ENCODE measurements at places on chromosomes 12 and 14.
A peak's percentile ranks its signal among the peaks of the same experiment; 100 is the strongest.

- DNase-seq, result peak; percentile 84
Measured at GRCh38 chr12:49060237-49061156, at the start of gene KMT2D. TSS of gene KMT2D (minus strand) at chr12:49060794. CDS start at chr12:49055324, 5,470 bp downstream.

DNA sequence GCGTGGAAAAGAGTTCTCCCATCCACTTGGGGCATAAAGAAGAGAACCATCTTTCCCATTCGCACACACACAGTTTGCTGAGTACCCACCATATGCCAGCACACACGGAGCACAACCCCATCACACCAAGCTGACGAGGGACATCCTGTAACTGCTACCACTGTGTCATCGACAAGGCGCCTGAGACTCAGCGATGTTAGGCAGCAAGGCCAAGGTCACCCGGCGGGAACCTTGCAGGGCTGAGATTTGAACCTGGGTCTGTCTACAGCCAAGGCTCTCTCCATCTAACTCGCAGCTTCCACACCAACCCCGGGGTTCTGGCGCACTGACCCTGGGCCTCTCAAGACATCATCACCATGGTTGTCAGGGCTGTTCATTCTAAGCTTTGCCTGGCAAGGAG, 60.0 kb downstream of the CCDC85C start:
- no peak for DNase-seq

DNA sequence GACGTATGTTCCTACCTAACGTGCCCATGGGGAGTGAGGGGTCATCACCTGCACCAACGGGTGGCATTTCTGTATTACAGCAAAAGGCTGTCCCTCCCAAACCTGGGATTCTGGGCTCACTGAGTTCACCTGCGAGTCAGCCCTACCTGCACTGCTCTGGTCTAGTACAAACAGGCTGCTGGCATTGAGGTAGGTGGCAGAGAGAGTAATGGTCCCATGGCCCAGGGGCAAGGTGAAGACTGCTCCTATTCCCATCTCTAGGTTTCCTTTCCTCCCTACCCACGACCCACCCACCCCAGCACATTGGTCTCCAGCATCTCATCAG, 421 bp downstream of the SUOX start:
- DNase-seq, result no peak

GRCh38 chr12:48779869-48780268, 9.0 kb downstream of the ADCY6 start:
- DNase-seq, result no peak

GRCh38 chr12:13223179-13223804, 26.8 kb downstream of the EMP1 start:
- DNase-seq, result no peak

GRCh38 chr12:1064317-1064716, 73.3 kb downstream of the ERC1 start:
- no peak for DNase-seq

GRCh38 chr12:106760184-106760531, 14.3 kb upstream of the RIC8B start:
- DNase-seq, result no peak

DNA sequence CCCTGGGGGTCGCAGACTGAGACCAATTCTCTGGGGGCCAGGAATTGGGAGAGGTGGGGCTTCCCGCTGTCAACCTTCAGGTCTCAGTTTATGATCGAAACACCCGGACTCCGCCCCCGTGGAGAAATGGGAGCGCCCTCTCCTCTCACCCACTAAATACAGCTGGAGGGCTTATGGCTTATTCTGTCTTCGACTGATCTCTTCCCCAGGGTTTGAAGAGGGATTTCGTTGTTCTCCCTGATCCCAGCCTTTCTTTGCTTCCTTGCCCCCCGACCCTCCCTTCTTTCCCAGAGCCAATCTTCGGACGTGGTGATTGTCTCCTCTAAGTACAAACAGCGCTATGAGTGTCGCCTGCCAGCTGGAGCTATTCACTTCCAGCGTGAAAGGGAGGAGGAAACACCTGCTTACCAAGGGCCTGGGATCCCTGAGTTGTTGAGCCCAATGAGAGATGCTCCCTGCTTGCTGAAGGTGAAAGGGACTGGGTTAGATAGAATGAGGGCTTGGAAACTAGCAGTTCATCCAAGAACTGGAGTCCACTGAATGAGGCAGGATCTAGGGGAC, 607 bp downstream of the OS9 start:
- DNase-seq, result no peak

GRCh38 chr14:61609191-61609843, 86.0 kb upstream of the HIF1A start:
- DNase-seq, result no peak

DNA sequence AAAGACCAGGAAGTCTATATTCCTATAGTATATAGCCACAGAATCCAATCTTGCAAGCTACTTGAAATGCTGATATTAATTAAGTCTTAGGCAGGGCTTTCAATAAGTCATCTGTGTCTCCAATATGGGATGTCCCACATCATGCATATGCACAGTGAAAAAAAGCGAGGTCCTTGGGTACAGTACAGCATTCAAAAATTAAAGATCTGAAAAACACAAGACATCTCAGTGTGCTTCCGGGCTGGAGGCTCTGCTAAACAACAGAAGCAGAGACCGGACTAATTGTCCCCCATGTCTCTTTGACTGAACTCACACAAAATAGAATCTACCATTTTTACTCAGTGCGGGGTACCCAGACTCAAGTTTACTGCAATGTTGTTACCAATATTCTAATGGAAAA, 156.0 kb downstream of the DAD1 start:
- DNase-seq, result no peak

GRCh38 chr12:3613641-3614395, 122.8 kb downstream of the PRMT8 start:
- DNase-seq, result no peak

DNA sequence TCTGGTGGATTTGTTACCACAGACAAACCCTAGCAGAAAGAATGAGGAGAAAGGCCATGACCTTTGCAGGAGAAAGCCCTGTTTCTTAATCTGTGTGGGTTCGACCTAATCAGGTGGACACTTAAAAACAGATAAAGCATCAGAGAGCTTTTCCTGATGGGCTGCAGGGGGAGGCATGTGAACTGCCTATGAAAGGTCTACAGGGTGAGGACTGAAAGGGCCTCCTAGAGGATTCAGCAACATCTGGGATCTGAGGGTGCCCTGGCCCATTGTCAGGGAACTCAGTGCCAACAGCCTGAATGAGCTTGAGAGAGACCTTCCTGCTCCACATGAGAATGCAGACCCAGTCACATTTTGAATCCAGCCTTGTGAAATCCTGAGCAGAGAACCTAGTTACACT, 178.8 kb upstream of the DDHD1 start:
- DNase-seq, result no peak

- no peak for DNase-seq
Measured at GRCh38 chr12:131867891-131868675, 26.3 kb upstream of the ULK1 start.

- DNase-seq, result no peak
Measured at GRCh38 chr12:75529826-75530225, 18.4 kb upstream of the KRR1 start.

GRCh38 chr12:56332512-56333196, 1.1 kb downstream of the PAN2 start:
- no peak for DNase-seq

DNA sequence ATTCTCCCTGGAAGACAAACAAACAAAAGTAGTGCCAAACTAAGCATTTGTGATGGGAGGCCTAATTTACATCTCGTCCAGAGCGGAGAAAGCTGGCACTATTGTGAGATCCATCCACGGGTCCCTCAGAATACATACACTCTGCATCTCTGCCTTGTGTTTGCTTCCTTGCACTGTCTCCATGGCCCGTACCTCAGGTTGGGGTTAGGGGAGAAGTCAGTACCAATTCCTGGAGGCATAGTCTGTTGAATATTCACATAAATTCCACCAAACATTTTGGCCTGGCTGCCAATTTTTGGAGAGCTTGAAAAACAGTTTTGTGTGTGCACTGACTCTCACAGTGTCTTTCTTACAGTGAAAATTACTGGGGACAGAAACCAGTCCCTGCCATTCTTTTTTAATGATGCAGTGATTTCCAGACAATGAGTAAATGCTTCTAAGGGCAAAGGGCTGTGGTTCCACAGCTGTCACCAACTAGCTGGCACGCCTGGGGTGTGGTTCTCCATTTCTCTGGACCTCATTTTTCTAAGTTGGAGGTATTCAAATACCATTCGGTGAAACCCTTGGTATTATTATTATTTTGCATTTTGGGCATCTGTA, 119.7 kb upstream of the HIF1A start:
- DNase-seq, result no peak

Measured in stimulated activated CD8-positive, alpha-beta memory T cell treated with anti-CD3 and anti-CD28 coated beads, Interleukin-4, amount 100 ng/mL, for 4 hours (primary cell).